Activated T-cell treated with anti-CD3 and anti-CD28 coated beads, Interleukin-2, amount 50 U/mL, for 4 hours (primary cell): ENCODE measurements at places on chromosomes 2 and 18. TPM values are rescaled to one million over a fixed set of nuclear protein-coding genes. Genes with fewer than 3 reads are reported as not detected.
A peak's percentile ranks its signal among the peaks of the same experiment; 100 is the strongest.

NT5DC4 gene
- not detected for total RNA-seq

LANCL1 gene
- total RNA-seq, result 24.8 TPM

LRRTM4 gene
- not detected for total RNA-seq

FSIP2 gene
- total RNA-seq, result not detected

GALNT3 gene
- total RNA-seq, result 2.0 TPM

RBM43 gene
- total RNA-seq, result 0.76 TPM

IL1R2 gene
- 4.1 TPM for total RNA-seq

SKOR2 gene
- total RNA-seq, result not detected

APCDD1 gene
- 0.21 TPM for total RNA-seq

- DNase-seq, result no peak
Observed at GRCh38 chr2:104049981-104050380, 803.9 kb upstream of the POU3F3 start.

GRCh38 chr2:48207201-48207641 is 300.9 kb upstream of the FBXO11 start:
- DNase-seq, result no peak

DNA sequence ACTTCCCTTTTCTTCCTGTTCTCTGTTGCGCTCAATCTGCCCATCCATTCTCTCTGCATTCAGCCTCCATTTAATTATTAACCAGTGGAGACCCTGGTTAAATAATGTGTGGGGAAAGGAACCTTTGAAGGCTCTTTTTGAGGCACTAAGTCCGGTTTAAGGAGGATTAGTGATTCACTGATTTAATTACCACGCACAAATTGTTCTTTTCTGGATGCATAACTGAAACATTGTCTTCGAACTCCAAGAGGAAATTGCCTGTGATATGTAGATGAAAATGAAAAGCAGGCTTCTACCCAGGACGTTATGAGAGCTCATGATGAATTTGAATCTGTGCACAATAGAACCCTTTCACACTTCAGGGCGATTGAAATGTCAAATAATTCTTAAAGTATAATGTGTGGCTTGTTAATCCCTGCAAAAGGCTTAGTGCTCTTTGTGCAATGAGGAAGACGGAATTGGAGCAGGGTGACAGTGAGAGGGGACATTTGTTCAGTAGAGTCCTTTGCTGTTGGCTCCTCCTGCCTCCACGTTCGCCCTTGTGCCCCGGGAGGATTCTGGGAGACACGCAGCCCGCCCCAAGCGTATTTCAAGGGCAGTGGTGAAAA is 51.1 kb upstream of the ZNF236 start:
- DNase-seq, result no peak

GRCh38 chr2:75303227-75303626 is 103.9 kb upstream of the TACR1 start:
- no peak for DNase-seq

DNA sequence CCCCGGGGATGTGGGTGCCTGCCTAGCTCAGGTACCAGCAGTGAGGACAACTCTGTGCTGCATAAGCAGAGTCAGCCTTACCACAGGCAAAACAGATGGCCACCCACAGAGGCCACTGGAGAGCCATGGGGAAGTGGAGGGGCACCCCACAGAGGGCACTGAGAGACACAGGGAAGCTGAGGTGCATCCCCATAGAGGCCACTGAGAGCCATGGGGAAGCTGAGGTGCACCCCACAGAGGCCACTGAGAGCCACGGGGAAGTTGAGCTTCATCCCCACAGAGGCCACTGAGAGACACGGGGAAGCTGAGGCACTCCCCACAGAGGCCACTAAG is 134.1 kb upstream of the EPAS1 start:
- no peak for DNase-seq

DNA sequence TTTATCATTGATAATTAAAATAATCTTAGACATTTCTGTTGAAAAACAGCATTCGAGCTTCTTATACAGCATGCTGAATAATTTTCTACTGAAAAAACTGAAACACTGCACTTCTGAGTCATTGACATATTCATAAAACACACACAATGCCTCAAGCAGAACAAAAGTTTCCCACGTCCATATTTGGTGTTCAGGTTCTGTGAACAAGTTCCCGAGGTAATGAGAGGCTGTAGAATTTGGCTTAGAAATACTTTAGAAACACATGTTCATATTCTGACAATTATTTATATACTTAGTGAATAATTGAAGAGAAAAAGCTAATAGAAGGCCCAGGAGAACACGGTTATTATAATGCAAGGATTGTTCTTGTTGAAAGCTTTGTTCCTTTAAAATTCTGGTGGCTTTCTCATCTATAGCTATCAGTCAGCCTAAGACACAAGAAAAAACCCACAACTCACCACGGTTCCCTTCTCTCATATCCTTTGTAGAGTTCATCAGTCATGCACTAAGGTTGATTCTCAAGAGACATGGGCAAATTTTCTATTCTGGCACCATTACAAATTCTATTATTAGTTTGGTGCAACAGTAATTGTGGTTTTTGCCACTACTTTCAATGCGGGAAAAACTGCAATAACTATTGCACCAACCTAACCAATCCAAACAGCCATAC is 194.4 kb downstream of the TMX3 start:
- DNase-seq, result no peak

DNA sequence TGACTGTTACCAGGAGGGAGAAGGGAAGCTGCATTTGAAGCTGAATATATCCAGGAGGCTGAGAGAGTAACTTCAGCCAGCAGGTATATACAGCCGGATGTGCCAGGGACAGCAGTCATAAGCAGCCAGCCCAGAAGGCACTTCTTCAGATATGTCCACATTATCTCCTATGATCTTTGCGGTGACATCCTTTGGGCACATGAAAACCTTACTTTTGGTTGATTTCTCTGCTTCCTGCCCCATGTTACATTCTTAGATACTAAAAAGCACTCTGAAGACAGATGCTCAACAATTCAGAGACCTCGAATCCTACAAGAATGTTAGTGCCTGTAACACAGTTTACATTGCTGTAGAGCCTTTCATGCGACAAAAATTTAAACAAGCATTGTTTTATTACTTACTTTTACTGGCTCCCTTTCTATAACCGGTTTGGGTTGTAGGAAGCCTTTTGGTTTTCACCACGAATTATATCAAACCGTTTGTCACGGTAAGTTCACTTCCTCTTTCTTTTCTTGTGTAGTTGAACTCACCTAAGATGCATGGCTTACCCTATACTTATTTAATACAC is 50.3 kb upstream of the TLK1 start:
- no peak for DNase-seq

- no peak for DNase-seq
Observed at GRCh38 chr2:152024477-152024876, 74.4 kb downstream of the CACNB4 start.

DNA sequence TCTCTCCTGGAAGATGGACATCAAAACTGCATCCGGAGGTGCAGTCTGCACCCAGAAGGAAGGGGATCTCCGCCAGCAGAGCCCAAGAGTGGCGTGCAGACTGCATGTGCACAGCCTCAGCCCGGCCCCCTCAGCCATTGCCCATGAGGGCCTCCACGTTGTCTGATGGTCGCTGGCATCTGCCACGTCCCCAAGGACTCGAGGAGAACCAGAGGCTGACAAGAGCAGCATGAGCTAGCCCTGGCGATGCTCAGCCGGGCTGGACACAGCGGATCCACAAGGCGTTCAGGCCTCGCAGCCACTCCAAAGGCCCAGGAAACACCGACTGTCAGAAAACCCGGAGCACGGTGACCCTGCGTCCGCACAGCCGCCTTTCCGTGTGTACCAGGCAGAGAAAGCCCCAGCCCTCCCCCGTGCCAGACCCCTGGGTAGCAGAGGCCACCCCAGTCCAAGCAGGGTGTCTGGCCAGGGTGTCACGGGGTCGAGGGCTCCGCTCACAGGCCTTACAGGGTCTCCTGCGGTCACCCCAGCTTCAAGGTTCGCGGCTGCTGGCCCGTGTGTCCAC is 48.3 kb downstream of the SLC66A2 start:
- DNase-seq, result no peak

GRCh38 chr18:24372279-24372872 is 25.2 kb downstream of the OSBPL1A start:
- no peak for DNase-seq

GRCh38 chr2:37688771-37689468 is 17.5 kb upstream of the CDC42EP3 start:
- DNase-seq, result no peak

GRCh38 chr2:224160917-224161316 is 121.8 kb upstream of the SERPINE2 start:
- DNase-seq, result no peak

GRCh38 chr2:9756692-9757250 is 86.5 kb upstream of the TAF1B start:
- DNase-seq, result no peak

GRCh38 chr2:213001297-213001910 is 150.0 kb downstream of the IKZF2 start:
- no peak for DNase-seq

DNA sequence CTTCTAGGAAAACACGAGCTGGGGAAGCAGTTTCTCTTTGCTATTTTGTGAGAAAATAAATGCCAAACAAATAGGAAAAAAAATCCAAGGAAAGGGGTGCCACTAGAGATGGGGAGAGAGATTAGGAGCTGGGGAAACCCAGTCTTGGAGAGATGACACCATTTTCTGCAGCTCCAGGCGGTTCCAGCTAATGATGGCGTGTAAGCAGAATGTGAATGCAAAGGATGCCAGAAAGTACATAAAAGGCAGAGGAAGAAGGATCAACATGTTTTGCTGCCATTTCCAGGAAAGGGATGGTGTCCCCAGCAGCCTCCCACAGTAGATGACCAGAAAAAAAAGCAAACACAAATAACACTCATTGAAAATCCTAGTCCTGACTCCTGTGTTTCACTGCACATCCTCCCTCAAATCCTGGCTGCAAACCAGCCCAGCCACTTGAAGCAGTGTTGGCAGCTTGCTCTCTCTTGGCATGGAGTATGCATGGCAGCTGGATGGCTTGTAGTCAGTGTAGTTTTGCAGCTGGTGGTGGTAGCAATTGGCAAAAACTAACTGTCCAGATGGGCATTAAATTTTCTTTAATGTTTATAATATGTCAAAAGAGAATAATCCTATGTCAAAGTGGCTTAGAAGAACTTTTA is 93.6 kb downstream of the FTCDNL1 start:
- DNase-seq, result no peak

DNA sequence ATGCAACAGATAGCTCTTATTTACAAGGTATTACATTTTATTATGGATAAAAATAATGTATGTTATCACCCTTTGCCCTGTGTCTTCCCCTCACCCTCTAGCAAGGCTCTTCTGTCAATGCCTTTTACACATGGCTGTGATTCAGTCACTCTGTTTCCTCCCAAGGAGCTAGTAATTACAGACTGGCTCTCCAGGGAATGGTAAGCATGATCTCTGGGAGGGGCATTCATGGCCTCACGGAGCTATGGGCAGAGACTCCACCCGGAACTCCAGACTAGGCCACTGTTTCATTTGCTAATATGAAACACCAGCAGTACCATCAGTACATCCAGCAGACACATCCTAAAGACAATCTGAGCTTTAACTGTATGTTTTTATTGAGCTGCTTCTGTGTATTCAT is 410.9 kb upstream of the CYRIA start:
- DNase-seq, result no peak

GRCh38 chr2:185676316-185676715 is 62.3 kb upstream of the FSIP2 start:
- no peak for DNase-seq

GRCh38 chr2:240399419-240400324 is 35.8 kb upstream of the GPC1 start:
- no peak for DNase-seq

GRCh38 chr18:3466045-3466444 is 16.1 kb downstream of the TGIF1 start:
- DNase-seq, result no peak

GRCh38 chr2:56089931-56090330 is 93.9 kb upstream of the CCDC85A start:
- no peak for DNase-seq

- peak; percentile 76 for DNase-seq
Observed at GRCh38 chr2:169109502-169110409, 40.4 kb downstream of the DHRS9 start.

DNA sequence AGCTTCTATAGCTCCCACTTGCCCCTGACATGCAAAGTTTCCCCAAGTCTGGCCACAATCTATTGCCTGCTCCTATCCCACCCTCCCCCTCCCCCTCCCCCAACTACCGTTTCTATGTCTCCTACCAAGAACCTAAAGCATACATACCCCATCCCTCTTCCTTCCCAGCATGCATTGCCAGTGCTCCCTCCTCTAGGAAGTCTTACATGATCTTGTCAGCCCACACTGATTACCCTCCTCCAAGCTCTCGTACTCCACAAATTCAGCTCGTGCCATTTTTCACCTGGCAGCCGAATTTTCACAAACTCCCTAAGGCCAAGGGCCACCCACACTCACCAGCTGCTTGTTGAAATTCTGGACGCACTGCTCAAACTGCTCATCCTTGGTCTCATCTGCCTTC is 30.7 kb downstream of the BIN1 start:
- DNase-seq, result no peak

GRCh38 chr2:216673021-216673420 is 22.3 kb downstream of the IGFBP5 start:
- no peak for DNase-seq

- no peak for DNase-seq
Observed at GRCh38 chr2:214543386-214543955, 132.6 kb downstream of the VWC2L start.

DNA sequence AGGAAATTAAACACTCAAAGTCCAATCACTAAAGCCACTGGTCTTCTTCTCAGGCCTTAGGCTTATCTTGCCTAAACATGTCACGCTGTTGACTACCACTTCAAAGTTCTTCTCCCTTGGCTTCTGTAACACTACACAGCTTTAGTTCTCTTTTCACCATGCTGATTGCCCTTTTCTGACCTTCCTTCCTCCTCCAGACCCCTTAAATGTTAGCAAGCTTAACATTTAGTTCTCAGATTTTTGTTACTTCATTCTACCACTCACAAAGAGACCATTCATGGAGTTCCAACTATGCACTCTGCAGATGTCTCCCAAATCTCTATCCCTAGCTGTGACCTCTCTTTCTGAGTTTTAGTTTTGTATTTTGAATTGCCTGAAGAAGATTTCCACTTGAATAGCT is 64.4 kb downstream of the TTC21B start:
- DNase-seq, result no peak

- DNase-seq, result no peak
Observed at GRCh38 chr2:122072666-122073065, 317.2 kb downstream of the TSN start.

GRCh38 chr2:100041946-100042345 is 100.4 kb downstream of the AFF3 start:
- no peak for DNase-seq

- DNase-seq, result no peak
Observed at GRCh38 chr2:138421315-138421970, 80.1 kb upstream of the SPOPL start.

DNA sequence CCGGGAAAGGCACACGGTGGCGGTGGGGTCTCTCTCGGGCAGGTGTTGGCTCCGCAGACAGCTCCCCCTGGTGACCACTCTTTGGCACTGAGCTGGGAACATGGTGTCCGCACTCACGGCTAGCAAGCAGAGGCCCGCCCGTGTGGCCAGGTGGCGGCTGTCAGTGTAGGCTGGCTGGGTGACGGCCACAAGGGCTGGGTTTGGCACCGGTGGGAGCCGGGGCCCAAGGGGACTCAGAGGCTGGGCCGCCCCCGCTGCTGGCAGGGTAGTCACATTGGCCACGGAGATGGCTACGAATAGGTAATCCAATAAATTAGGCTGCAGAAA is 1071.7 kb downstream of the RPIA start:
- DNase-seq, result no peak
